ENCODE measurements at places on chromosomes 11 and 22.

GRCh38 chr11:9747229-9747628 lies 83.4 kb downstream of the SWAP70 start:
- DNase-seq, result no peak

DNA sequence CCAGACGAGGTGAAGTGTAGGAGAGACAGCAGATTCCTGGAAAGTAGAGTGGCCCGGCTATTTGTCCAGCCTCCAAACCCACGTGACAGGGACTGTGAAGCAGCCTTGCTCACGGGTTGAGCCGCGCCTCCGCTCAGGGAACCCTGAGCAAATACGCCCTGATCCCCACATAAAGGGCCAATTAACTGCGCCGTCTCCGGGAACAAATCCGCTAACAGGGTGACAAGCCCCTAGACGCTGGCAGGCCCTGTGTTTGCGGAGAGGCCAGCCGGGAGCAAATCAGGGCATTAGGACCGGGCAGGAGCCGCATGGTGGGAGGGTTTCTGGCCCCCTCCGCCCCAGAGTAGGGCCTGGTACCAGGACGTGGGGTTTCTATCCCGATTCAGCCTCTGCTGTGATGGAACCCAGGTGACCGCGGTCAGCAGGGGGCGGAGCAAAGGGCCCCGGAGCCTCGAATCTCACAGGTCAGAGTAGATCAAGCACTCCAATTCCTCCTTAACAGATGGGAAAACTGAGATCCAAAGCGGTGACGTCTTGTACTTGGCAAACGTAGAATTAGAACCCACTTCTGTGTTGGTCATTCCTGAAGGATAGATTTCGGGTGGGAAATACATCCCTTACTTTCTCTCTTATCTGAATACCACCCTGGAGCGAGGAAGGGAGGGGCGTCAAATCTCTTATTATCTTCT lies 2.0 kb upstream of the ROBO3 start:
- DNase-seq, result no peak

DNA sequence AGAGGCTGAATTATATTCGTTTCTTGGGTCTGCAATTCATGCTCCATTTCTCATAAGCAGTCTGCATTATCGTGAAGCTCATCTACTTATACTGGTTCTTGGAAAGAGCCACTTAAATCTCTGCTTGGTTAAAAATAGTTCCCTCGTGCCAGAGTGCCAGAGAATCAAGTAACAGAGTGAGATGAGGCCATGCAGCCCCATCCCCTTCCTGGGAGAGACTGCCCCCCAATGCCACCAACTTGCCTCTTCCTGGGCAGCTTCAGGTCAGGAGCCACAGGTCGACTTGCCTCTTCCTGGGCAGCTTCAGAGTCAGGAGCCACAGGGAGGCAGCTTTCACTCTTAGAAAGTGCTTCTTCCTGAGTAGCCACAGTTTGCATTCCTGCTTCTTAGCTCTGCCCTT lies 223.9 kb upstream of the ZBED5 start:
- DNase-seq, result no peak

GRCh38 chr11:34261820-34262219 lies 96.0 kb downstream of the ABTB2 start:
- no peak for DNase-seq

DNA sequence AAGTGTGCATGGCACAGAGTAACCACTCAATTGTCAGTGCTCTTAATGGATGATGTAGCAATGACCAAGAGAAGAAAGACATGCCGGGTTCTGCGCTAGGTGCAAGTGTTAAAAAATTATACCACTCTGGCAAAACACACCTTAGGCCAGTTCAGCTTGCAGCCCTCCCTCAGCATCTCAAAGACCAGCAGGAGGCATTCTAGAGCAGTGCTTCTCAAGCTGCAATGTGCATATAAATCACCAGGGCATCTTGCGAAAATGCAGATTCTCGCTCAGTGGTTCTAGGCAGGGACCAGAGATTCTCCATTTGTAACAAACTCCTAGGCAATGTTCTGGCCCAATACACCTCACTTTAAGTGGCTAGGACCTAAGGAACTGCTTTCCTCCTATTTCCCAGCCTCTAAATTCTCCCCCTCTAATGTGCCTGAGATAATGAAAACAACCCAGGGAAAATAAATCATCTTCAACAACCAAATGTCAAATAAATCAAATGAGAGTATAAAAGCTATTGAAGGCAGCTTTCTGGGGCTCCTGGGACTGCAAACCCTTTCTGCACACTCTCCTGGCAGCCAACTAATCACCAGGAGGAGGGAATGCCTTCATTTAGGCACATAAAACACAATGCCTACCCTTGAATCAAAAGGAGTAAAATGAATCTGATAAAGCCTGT lies 337.2 kb upstream of the API5 start:
- DNase-seq, result no peak

GRCh38 chr22:38431266-38432010 lies 23.6 kb downstream of the KCNJ4 start:
- no peak for DNase-seq

DNA sequence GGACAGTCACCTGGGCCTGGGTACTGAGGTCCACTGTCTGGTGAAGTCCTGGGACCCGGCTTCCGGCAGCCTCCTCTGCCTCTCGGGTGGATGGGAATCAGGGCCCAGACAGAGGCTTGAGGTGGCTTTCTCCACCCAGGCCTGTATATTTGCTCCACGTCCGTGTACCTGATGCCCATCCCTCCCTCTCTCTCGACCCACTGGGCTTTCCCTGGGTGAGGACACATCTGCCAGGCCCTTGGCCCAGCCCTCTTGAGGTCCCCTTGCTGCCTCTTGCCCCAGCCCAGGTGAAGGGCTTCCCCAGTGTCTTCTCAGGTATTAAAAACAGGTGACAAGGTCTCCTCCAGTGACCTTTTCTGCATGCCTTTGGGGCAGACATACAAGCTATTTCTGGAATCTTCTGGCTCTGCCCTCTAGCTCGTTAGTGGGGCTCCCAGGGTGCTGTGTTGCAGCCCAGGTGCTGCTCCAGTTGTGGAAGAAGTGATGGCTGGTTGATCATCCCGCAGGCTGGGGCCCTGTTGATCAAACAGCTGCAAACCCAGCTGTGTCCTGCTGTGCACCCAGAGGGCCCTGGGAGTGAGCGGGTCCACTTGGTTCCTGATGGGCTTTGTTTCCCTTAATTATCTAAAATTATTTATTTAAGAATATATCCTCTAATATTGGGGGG lies 25.5 kb upstream of the ACR start:
- no peak for DNase-seq
